ENCODE measurements at places on chromosomes 16 and 17. TPM values are rescaled to one million over a fixed set of nuclear protein-coding genes. Genes with fewer than 3 reads are reported as not detected.

Gene AXIN2
- total RNA-seq: 10.9 TPM

- H3K27me3 ChIP-seq: peaks cover 17% of the 10 kb centered on the region
- H3K4me3 ChIP-seq: peak within 1 kb of the TSS; percentile 4
- no peaks in the 10 kb centered on the region for H3K36me3 ChIP-seq
- H3K4me1 ChIP-seq: peaks cover 82% of the 10 kb centered on the region
- peak within 1 kb of the TSS; percentile 44 for H3K27ac ChIP-seq
Measured at GRCh38 chr16:67393111-67393787, at the start of gene TPPP3. TSS of gene TPPP3 (minus strand) at chr16:67393498. CDS start at chr16:67391111, 2,387 bp downstream.

Gene ZPBP2
- total RNA-seq: not detected

GRCh38 chr17:2275722-2276121 is 27.9 kb downstream of the SMG6 start:
- peaks cover 7% of the 10 kb centered on the region for H3K4me1 ChIP-seq
- peaks cover 18% of the 10 kb centered on the region for H3K36me3 ChIP-seq
- no peak overlapping the region for H3K4me3 ChIP-seq
- no peaks in the 10 kb centered on the region for H3K27me3 ChIP-seq

GRCh38 chr16:49012961-49013726 is 268.5 kb downstream of the CBLN1 start:
- H3K27me3 ChIP-seq: peaks cover 39% of the 10 kb centered on the region
- DNase-seq: no peak
- H3K27ac ChIP-seq: no peak overlapping the region
- H3K36me3 ChIP-seq: no peaks in the 10 kb centered on the region
- no peak overlapping the region for H3K4me3 ChIP-seq

GRCh38 chr17:77451245-77451893 is 310.6 kb downstream of the SEC14L1 start:
- H3K27ac ChIP-seq: peak overlapping the region; percentile 84
- H3K36me3 ChIP-seq: no peaks in the 10 kb centered on the region
- no peak for DNase-seq
- peaks cover 97% of the 10 kb centered on the region for H3K4me1 ChIP-seq
- peak overlapping the region; percentile 53 for H3K4me3 ChIP-seq

- H3K4me3 ChIP-seq: no peak overlapping the region
- H3K4me1 ChIP-seq: no peaks in the 10 kb centered on the region
- no peak for DNase-seq
- no peaks in the 10 kb centered on the region for H3K36me3 ChIP-seq
- H3K27me3 ChIP-seq: no peaks in the 10 kb centered on the region
Measured at GRCh38 chr16:7158481-7158880, 174.2 kb upstream of the RBFOX1 start.

DNA sequence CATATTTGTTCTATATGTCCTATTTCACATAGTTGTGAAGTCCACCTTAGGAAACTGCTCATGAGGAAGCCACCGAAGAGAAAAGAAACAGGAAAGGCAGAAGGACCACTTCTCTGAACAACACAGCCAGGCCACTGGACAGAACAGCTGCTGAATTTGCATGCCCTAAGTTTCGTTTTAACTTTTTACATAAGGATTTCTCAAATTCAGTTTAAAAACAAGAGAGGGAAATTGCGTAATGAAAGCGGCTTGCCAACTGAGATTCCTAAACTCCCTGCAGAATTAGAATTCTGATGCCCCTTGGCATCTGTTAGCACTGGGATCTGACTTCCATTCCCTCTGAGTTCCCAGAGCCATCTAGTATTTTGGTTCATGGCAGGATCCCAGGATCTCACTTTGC is 5.0 kb upstream of the CCL8 start:
- H3K27ac ChIP-seq: peak overlapping the region; percentile 52
- peaks cover 4% of the 10 kb centered on the region for H3K4me1 ChIP-seq
- no peaks in the 10 kb centered on the region for H3K27me3 ChIP-seq
- no peak overlapping the region for H3K4me3 ChIP-seq

Gene CRYBA1
- not detected for total RNA-seq

Gene TBC1D3I
- total RNA-seq: 0.26 TPM

- no peak overlapping the region for H3K4me3 ChIP-seq
- H3K36me3 ChIP-seq: no peaks in the 10 kb centered on the region
- no peaks in the 10 kb centered on the region for H3K27me3 ChIP-seq
- H3K27ac ChIP-seq: peak overlapping the region; percentile 98
- H3K4me1 ChIP-seq: peaks cover 28% of the 10 kb centered on the region
Measured at GRCh38 chr17:81394377-81394920, 808 bp upstream of the BAHCC1 start.

DNA sequence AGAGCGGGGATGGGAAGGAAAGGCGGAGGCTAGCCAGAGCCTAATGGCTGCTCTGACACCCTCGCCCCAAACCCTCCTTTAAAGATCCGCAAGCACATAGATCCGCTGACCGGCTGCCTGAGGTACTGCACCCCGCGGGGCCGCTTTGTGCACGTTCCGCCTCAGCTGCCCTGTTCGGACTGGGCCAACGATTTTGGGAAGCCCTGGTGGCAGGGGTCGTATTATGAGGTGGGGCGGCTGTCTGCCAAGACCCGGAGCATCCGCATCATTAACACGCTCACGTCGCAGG is 663 bp downstream of the CYB5D1 start:
- DNase-seq: no peak
- H3K27ac ChIP-seq: peak overlapping the region; percentile 97
- no peaks in the 10 kb centered on the region for H3K27me3 ChIP-seq
- peak overlapping the region; percentile 79 for H3K4me3 ChIP-seq
- no peaks in the 10 kb centered on the region for H3K36me3 ChIP-seq

- no peaks in the 10 kb centered on the region for H3K27me3 ChIP-seq
- H3K27ac ChIP-seq: no peak overlapping the region
- H3K4me3 ChIP-seq: no peak overlapping the region
- no peak for DNase-seq
- H3K4me1 ChIP-seq: no peaks in the 10 kb centered on the region
Measured at GRCh38 chr17:41437769-41438168, 3.0 kb downstream of the KRT38 start.

GRCh38 chr16:24734382-24734781 is 4.9 kb downstream of the TNRC6A start:
- H3K4me1 ChIP-seq: peaks cover 47% of the 10 kb centered on the region
- DNase-seq: no peak
- H3K27ac ChIP-seq: peak overlapping the region; percentile 59

GRCh38 chr17:7651665-7652387 is 1.1 kb downstream of the ATP1B2 start:
- no peaks in the 10 kb centered on the region for H3K36me3 ChIP-seq
- no peak overlapping the region for H3K27ac ChIP-seq
- H3K4me3 ChIP-seq: peak overlapping the region; percentile 73

DNA sequence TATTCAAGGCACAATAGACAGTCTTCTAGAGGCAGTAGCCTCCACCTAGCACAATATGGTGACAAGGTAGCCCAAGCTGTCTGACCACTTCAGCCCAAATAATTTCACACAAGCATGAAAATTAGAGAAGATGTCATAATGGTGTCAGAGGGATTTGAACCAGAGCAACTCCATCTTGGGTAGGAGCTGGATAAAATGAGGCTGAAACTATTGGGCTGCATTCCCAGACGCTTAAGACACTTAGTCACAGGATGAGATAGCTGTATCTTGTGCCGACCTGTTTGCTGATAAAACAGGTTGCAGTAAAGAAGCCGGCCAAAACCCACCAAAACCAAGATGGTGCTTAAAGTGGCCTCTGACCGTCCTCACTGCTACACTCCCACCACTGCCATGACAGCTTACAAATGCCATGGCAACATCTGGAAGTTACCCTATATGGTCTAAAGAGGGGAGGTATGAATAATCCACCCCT is 192.6 kb downstream of the CPPED1 start:
- H3K27ac ChIP-seq: no peak overlapping the region
- no peak overlapping the region for H3K4me3 ChIP-seq
- H3K36me3 ChIP-seq: no peaks in the 10 kb centered on the region
- no peaks in the 10 kb centered on the region for H3K27me3 ChIP-seq
- no peaks in the 10 kb centered on the region for H3K4me1 ChIP-seq

GRCh38 chr17:61284174-61284573 is 115.5 kb upstream of the TBX2 start:
- H3K4me1 ChIP-seq: no peaks in the 10 kb centered on the region
- H3K36me3 ChIP-seq: no peaks in the 10 kb centered on the region
- H3K27ac ChIP-seq: no peak overlapping the region
- no peaks in the 10 kb centered on the region for H3K27me3 ChIP-seq

DNA sequence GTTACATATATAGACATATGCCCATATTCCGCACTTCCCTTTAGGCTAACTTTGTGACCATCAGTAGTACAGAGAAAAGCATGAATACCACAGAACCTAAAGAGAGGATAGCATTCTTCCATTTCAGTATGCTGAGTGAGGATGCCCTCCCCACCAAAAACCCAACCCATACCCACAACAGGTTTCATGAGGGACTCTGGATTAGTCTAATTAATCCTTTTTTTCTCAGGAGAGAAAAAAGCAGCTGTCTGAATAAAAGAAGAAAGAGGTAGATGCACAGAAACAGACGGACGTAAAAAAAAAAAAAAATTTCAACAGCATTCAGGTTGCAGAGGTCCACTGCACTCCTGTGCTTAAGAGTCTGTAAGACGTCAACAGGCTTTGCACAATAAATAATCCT is 6.7 kb downstream of the MMD start:
- H3K36me3 ChIP-seq: no peaks in the 10 kb centered on the region
- no peaks in the 10 kb centered on the region for H3K27me3 ChIP-seq
- DNase-seq: no peak
- H3K4me3 ChIP-seq: no peak overlapping the region
- no peaks in the 10 kb centered on the region for H3K4me1 ChIP-seq
- H3K27ac ChIP-seq: no peak overlapping the region

Gene FAM171A2
- total RNA-seq: 17.4 TPM

Gene CSH1
- not detected for total RNA-seq

DNA sequence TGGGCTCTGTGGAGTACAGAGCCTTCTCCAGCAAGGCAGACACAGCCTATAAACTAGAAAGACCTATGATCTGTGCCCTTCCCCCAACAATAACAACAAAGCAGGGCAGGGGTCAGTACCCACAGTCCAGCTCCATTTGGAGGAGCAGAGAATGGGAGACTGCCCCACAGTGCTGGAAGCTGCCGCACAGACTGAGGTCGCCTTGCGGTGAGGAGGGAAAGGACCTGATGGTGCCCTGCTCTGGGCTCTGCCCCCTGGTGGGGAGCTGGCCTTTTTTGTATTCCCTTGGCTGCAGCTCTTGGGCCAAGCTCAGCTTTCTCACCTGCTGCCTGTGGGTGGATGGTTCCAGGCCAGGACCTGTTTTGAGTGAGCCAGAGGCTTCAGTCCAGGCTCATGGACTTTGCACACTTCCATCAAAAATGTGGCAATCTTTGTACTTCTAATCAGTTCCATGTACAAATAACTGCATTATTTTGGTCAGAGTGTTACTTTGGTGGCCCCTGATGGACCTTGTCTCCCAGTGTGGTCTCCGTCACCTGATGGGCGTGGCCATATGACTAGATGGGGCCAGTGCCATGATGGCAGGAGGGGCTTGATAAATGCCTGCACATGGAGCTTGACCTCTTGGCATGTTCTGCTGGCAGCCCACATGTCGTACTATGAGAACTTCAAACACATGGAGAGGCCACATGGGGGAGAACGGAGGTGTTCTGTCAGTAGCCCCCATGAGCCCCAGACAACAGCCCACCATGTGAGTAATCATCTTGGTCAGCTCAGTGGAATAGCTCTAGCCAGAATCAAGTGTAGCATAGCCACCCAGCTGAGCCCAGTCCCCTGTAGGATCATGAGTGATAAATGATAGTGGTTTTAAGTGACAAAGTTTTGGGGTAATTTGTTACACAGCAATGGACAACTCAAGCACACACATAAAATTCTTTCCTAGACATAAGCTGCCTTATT is 24.2 kb downstream of the B9D1 start:
- no peaks in the 10 kb centered on the region for H3K27me3 ChIP-seq
- peaks cover 43% of the 10 kb centered on the region for H3K36me3 ChIP-seq
- no peak for DNase-seq
- no peaks in the 10 kb centered on the region for H3K4me1 ChIP-seq
- no peak overlapping the region for H3K27ac ChIP-seq

Gene ABCA8
- 2.7 TPM for total RNA-seq

- DNase-seq: no peak
- H3K27ac ChIP-seq: no peak overlapping the region
- no peaks in the 10 kb centered on the region for H3K27me3 ChIP-seq
- H3K4me1 ChIP-seq: no peaks in the 10 kb centered on the region
Measured at GRCh38 chr17:13750816-13751793, 149.4 kb upstream of the HS3ST3A1 start.

Gene GDPD1
- 1.9 TPM for total RNA-seq

DNA sequence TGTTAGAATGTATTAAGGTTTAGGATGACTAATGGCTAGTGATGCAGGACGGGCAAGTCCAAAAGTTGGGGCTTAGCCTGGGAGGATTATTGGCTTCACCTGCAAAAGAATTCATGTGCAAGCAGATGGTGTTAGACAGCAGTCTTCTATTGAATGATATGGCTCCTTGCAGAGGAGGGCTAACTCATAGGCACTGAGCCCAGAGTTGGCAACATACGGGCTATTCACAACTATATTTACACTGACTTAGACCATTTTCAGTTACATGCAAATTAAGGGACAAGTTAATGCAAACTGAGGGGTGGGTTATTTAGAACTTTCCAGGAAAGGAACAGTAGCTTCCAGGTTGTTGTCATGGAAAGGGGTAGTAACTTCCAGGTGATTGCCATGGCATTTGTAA is 1017.1 kb upstream of the EEF2KMT start:
- no peaks in the 10 kb centered on the region for H3K27me3 ChIP-seq
- no peak overlapping the region for H3K27ac ChIP-seq
- peaks cover 16% of the 10 kb centered on the region for H3K4me1 ChIP-seq
- no peak overlapping the region for H3K4me3 ChIP-seq

Gene HSBP1
- total RNA-seq: 18.2 TPM

Gene UNC119
- 17.4 TPM for total RNA-seq

Gene SULT1A2
- total RNA-seq: 0.26 TPM

DNA sequence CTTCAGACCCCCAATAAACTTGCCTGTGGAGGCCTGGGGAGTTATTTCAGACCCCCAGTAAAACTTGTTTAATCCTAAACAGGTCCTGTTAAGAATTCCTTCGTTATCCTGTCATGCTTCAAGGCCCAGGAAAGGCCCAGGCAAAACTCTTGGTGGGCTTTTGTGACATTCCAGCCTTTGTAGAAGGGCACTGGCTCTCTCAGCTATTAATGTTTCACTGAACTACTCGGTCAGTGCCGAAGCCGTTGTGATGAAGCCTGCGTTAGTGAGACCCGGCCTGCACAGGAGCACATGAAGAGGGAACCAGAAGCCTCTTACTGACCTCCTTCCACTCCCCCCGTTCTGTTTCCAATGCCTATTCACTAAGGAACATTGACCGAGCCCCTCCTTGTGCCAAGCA is 47.4 kb upstream of the PLCG2 start:
- peak overlapping the region; percentile 81 for H3K27ac ChIP-seq
- no peak overlapping the region for H3K4me3 ChIP-seq
- no peaks in the 10 kb centered on the region for H3K27me3 ChIP-seq
- no peak for DNase-seq

GRCh38 chr17:45255358-45255757 is 6.5 kb downstream of the SPATA32 start:
- no peak overlapping the region for H3K4me3 ChIP-seq
- no peaks in the 10 kb centered on the region for H3K4me1 ChIP-seq
- no peak overlapping the region for H3K27ac ChIP-seq
- H3K36me3 ChIP-seq: peaks cover 3% of the 10 kb centered on the region
- no peaks in the 10 kb centered on the region for H3K27me3 ChIP-seq

Gene NPIPA5
- 1.9 TPM for total RNA-seq
